ENCODE measurements at places on chromosomes 1 and 21. TPM values are rescaled to one million over a fixed set of nuclear protein-coding genes. Genes with fewer than 3 reads are reported as not detected.

The SH2D5 gene
- polyA plus RNA-seq = 0.17 TPM

The TMEM183A gene
- 38.4 TPM for polyA plus RNA-seq

The IFI44L gene
- 2.6 TPM for polyA plus RNA-seq

The SMIM12 gene
- 27.6 TPM for polyA plus RNA-seq

The WNT3A gene
- polyA plus RNA-seq = not detected

The PPCS gene
- polyA plus RNA-seq = 39.1 TPM

DNA sequence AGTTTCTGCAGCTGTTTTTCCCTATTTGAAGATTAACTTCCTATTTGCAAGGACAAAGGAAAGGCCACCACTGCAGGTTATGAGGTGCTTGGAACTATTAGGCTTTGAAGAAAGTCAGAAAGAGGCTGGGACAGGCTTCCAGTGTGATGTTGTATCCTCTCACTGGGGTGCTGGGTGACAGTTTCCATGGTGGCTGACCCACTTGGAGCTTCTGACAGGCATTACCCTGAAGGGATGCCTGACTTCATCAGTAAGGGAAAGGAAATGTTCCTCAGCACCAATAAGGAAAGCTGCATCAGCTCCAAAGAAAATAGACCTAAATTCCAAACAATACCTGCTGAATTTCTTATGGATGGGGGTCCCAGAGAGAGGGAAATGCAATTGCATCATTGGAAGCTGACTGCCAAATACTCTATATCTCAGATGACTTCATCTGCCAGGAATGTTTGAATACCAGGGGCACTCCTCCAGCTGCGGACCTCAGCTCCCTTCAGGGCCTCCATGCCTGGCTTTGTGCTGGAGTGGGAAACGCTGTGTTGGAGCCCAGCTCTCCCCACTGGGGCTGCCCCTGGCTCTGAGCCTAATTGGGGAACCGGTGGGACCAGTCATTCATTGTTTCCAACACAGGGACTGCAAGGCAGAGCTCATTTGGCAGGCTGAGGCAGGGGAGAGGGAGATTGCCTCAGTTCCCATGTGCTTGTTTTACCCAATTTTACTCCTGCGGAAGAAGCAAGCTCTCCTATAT, 76.6 kb downstream of the RGL1 start:
- peak; percentile 79 for DNase-seq

DNA sequence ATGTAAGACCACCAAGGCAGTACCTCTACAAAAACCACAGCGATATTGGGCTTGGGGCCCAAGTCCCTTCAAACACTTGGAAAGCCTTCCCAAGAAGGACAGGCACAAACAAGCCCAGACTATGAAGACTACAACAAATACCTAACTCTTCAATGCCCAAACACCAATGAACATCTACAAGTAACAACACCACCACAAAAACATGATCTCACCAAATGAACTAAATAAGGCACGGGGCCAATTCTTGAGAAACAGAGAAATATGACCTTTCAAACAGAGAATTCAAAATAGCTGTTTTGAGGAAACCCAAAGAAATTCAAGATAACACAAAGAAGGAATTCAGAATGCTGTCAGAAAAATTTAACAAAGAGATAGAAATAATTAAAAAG, 86.8 kb downstream of the COL24A1 start:
- no peak for DNase-seq

DNA sequence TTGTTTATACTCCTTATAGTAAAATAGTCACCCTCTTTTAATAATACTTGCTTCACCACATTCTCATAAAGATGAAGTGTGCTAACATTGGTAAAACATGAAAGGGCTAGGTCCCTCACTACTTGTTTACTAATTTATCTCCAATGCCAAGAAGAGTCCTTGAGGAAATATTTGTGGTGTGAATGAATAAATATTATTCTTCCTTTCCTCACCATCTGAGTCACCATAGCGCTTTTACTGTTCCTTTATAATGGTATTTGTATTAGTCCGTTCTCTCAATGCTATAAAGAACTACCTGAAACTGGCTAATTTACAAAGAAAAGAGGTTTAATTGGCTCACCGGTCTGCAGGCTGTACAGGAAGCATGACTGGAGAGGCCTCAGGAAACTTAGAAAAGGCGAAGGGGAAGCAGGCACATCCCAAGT, 222.8 kb upstream of the ZRANB2 start:
- DNase-seq = no peak

DNA sequence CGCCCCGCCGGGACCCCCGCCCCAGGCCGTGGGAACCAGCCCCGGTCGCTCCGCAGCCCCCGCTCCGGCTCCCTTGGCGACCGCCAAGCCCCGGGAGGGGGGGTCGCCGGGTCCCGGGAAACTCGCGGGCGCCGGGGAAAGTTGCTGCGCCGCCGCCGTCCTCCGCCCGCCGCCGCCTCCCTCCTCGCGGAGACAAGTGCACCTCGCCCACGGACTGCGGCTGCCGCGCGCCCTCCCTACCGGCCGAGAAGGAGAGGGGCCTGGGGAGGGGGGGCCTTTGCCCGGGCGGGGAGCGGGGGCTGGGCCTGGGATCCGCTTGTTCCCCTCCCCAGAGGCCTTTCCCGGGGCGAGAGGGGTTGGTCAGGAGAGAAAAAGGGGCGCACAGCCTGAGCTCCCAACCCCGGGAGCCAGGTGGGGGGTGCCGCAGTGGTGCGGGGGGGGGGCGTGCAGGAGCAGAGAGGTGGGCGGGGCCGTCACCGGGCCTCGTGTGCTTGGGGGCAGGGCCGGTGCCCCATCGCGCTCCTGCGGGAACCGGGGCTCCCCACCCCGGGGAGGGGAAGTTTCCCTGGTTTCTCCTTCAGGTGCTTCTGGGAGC, 592 bp downstream of the AGRN start:
- no peak for DNase-seq

DNA sequence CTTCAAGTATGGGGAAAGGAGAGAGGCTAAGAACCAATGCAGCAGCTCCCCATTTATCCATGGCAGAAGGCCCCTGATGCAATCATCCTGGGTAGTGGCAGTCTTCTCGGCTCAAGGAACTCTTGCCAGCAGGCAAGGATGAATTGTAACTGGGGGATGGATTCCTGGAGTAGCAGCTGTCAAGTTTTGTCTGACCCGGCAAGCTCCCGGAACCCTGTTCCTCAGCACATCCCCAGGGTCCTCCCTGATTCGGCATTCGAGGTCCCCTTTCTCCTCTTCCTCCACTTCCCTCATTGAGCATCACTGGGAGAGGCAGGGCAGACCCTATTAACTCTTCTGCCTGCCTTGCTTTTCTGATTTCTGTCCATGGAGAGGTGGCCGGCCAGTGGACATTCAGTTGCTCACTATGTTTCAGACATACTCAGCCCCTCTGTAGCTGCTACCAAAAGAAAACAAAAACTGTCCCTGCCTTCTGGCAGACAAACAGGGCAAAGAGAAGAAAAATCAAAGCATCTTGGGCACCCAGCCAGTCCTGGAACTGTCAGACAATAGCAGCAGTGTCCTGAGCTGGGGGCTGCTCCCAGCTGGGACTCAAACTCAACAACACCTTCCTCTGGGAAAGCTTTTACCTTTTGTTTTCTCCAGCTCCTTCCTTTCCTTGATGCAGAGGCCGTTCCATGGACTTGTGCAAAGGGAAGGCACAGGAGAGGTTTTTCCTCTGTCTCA, 5.6 kb upstream of the PTCH2 start:
- no peak for DNase-seq

DNA sequence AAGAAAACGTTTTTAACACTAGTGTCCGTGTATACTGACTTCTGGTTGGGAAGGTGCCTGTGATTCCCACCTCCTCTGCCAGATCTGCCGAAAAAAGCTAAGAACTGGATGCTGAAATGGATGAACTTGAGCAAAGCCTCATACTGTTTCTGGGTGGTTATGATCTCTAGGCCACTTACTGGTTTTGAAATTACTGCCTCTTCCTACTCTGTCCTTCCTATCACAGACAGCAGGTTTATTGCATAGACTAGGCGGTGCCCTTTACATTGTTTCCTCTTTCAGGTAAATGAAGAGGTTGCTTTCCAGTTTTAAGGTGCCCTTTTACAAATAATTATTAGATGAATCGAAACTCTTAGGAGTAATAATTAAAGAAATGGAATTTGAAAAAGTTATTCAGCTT, 27.5 kb downstream of the PEX14 start:
- no peak for DNase-seq

DNA sequence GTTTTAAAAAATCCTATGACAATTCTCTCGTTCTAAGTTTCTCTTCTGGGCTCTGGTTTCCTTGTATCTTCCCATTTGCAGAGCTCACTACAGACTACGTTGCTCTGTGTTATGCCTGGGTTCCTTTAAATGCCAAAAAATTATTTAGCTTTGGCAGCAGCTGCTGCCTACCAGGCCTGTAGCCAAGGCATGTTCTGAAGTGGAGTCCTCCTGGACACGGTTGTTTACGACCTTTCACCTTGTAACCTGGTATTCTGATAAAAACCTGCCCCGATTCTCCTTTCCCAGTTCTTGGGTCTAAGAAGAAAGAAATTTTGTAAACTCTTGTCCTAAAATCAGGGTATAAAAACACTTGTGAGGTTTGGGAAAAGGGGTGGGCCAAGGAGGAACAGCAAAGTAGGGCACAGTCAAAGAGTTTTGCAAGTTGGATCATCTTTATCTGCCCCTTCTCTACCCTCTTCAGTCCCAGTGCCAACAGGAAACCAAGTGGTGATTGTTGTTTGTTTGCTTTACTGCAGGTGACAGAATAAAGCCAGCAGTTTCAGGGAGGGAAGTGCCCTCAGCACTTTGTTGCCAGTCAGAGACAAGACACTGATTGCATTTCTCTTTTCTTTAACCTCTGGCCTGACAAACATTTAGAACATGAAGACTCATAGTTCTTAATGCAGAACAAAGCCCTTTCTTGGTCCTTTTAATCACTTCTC, 3.1 kb upstream of the TXNIP start:
- DNase-seq = no peak

DNA sequence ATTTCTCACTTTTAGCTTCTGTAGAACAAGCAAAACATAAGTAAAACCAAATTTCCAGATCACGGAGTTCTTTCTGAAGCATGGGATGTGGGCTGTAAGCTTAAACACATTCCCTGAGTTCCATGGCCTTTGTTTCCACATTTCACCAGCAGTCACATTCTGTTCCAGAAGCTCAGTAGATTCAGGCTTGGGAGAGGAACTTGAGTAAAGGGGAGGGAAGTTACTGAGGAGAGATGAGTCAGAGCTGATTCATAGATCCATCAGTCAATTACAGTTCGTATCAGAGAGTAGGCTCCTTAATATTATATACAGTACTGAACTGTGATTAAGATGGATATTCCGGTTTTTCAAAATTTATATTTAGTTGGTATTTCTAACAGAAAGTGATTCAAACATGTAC, 614.3 kb downstream of the NCAM2 start:
- no peak for DNase-seq

GRCh38 chr1:50780797-50781196, 179.3 kb downstream of the FAF1 start:
- no peak for DNase-seq

- no peak for DNase-seq
These were observed 99.4 kb upstream of the JUN start for GRCh38 chr1:58883037-58883887.

DNA sequence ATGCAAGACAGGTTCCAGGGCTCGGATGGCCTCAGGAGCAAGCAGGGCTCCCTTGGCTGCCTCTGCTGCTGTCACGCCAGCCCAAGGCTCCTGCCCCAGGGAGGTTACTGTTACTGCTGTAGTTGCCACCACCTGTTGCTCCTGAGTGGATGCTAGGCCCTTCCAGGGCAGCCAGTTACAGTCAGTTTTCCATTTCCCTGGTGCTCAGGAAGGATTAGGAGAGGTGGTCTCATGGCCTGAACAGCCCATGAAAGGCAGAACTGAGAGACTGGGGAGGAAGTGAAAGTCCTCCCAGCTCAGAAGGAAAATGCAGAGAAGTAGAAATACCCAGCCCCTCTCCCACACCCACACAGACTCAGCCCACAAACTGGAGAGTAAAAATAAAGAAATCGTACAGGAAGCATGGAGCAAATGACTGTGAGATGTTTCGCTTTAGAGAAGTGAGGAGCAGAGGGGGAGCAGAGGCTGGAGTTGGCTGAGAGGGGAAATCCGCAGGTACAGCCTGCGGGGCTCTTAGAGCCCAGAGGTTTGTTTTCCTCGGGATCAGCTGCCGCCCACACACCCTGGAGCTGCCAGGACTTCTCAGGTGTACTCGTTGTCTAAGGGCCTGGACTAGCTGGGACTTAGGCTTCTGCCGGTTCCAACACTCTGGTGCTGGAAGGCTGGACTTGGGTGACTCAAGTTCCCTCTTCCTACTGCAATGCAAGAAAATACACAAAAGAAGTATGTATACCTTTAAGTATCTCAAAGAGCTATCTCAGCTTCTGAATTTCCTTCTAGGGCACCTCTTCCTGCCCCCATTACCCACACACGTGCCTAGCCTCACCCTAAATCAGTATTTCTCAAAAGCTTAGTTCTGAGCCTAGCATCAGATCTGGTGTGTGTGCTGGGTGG, 2.3 kb downstream of the IL6R start:
- DNase-seq = peak; percentile 58

- no peak for DNase-seq
These were observed 36.2 kb upstream of the FHAD1 start for GRCh38 chr1:15210651-15211375.

DNA sequence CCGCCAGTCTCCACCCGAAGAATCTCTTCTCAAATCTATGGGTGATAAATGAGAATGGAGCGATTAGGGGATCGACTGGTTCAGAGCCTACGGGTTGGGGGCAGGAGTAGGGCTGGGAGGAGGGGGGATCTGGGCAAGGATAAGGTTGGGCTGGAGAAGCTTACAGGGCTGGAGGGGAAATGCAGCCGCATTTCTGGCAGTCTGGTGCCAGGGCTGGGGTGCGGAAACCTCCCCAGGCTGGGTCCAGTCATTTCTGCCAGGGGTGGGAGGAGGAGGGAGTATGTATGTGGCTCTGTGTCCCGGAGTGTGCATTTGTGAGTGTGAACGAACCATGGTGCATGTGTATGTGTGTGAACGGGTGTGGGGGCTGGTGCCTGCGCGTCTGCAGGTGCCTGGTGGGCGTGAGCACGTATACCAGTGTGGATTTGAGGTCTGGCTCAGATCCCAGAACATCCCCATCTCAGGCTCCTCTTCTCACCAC, 10.2 kb downstream of the C1orf216 start:
- peak; percentile 69 for DNase-seq

- DNase-seq = peak; percentile 10
These were observed at the start of gene FMN2 for GRCh38 chr1:240091614-240092300. Gene FMN2 (plus strand): TSS chr1:240091883. CDS start chr1:240092110, 227 bp downstream.

DNA sequence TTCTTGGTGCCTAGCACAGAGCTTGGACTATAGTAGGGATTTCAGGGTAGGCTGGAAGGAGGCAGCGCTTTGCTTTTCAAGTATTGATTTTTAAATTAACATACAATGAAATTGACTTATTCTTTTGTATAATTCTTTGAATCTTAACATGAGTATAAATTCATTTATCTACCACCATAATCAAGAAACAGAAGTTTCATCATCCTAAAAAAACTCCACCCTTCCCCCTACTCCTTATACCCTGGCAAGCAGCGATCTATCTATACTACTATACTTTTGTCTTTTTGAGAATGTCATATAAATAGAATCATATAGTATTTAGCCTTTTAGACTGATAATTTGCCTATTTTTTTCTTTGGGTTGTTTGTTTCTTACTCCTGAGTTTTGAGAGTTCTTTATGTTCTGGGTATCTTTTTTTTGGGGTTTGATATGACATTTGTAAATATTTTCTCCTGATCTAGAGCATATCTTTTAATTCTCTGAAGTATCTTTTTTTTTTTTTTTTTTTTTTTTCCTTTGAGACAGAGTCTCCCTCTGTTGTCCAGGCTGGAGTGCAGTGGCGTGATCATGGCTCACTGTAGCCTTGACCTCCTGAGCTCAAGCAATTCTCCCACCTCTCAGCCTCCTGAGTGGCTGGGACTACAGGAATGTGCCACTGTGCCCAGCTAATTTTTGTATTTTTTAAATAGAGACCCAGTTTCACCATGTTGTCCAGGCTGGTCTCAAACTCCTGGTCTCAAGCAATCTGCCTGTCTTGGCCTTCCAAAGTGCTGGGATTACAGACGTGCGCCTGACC, 6.4 kb downstream of the RPS6KC1 start:
- DNase-seq = no peak

All from muscle of back (tissue), 13 donors.